NCI-H187 treated with DMSO at 0.1 percent for 48 hours (cell line): ENCODE measurements at places on chromosomes 5 and 9.

- no peak for DNase-seq
Observed at GRCh38 chr5:57517250-57517649, 34.6 kb upstream of the ACTBL2 start.

DNA sequence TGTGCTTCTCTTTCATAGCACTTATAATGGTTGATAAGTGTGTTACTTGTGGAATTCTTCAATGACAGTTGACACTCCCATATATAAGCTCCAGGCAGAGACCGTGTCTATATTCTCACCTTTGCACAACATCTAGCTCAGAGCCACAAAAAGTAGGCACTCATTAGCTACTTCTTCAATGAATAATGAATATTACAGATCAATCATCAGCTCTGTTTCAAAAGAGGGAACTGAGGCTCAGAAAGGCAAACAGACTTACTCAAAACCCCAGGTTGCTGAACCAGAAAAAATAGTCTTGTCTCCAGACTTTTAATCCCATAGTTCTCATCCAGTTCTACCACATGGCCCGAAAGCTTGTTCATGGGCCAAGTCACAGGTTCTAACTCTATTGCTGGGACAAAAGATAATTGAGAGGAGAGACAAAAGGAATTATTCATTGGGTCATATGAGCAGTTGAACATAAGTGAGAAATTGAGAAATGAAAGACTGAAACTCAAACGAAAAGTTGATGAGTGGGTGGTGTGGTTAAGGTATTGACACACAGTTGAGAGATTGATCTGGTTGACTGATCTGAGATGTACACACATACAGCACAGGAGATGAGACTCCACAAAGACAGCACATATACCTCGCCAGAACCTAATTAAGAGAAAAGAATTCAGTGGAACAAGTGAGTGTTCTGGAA, 381.6 kb downstream of the EFNA5 start:
- DNase-seq, result no peak

GRCh38 chr5:124007675-124008398, 495.9 kb downstream of the CSNK1G3 start:
- DNase-seq, result no peak

DNA sequence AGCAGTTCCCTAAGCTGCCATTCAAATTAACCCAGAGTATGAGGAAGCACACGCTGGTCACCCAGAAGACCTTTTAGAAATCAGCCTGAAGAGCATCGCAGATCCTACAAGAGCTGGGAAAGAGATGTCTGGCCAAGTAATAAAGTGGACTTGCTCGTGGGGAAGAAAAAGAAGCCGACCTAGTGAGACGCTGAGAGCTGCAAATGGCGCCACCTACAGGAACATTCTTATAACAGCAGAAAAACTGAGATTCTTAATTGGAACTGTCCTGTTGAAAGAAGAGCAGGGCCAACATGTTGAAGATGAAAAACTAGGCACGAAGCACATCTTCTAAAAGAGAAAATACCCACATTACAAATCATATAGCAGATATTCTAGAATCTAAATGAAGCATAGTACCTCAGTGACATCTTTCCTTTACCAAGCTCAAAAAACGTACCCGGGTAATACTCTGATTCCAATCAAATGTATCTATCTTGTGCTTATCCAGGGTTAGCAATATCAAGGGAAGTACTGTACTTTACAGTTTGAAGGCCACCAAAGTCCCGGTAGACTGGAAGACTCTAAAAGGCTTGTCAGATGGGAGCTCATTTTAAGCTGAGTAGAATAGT, 3.9 kb upstream of the GNAQ start:
- DNase-seq, result peak; percentile 49

GRCh38 chr5:149358294-149358651, 427 bp downstream of the PCYOX1L start:
- no peak for DNase-seq

GRCh38 chr5:109455598-109456096, 45.9 kb upstream of the PJA2 start:
- DNase-seq, result no peak

GRCh38 chr9:136750526-136750925, 2.2 kb upstream of the LCN6 start:
- no peak for DNase-seq

GRCh38 chr9:98549401-98549800, 159.3 kb downstream of the GABBR2 start:
- DNase-seq, result no peak

GRCh38 chr5:156706631-156707030, 143.5 kb upstream of the PPP1R2B start:
- DNase-seq, result no peak

DNA sequence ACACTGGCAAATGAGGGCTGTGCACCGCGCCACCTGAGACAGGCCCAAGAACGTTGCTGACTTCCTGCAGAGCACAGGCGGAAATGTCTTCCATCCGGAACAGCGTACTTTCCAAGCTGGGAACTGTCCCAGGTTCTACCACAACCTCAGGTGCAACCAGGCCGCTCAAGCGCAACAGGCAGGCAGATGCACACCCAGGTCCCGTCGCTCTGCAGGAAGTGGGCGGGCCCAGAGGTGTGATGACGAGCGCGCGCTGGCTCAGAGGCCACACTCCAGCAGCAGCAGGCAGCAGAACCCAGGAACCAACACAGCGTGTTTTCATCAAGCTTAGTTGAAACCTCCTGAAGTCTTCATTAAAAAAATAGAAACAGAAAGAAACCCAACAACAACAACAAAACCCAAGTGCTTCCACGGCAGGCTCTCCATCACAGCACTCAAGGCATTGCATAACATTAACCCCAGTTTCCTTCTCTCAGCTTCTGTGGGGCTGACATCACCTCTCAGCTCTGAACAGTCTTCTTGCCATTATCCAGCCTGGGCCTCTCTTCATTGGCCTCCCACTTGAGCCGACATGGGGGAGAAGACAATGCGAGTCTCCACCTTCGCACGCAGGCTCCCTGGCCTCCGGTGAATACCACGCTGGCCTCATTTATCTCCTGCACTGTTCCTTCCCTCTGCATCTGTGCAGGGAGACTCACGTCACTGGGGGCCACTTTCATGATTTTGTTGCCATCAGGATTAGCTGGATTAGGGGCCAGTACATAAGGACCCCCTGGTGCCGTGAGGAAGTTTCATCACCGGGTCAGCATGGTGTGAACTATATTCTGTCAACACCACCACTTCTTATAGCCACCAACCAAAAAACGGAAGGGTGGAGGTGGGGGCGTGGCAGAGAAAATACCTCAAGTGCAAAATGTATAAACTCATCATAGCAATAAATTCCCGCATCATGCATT, 22.1 kb downstream of the PTCH1 start:
- no peak for DNase-seq

- DNase-seq, result no peak
Observed at GRCh38 chr5:172097356-172097755, 90.7 kb downstream of the STK10 start.

DNA sequence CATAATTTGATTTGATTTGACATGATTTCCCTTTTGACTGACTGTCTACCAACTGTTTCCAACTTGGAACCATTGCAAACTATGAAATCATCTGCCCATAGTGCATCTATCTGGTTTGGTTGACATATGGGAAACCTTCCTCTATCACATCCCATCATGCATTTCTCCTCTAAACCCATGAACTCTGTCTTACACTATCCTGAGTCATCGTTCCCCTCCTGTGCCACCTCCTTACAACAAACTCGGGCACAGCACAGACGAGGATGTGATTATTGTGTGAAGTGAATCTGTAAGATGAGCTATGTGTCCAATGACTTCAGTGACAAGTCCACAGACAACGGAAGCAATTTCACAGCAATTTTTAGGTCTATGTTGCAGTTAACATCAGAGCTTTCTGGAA, 126.1 kb downstream of the NPR3 start:
- no peak for DNase-seq

DNA sequence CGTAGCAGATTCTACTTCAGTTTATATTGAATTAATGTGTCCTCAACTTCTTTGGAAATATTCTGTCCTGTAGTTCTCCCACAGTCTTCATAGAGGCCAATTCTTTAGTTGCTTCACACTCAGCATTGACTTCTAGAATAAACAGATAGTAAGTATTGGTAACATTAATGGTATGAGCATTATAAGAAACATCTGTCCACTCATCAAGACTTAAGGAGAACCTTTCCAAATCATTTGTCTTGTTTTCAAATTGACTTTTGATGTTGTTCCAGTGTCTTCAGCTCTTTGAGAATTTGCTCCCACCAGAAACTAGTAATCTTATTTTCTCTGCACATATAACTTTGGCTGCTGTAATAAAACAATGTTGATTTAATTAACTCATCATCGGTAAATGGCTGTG, 18.3 kb downstream of the RANBP17 start:
- DNase-seq, result no peak

DNA sequence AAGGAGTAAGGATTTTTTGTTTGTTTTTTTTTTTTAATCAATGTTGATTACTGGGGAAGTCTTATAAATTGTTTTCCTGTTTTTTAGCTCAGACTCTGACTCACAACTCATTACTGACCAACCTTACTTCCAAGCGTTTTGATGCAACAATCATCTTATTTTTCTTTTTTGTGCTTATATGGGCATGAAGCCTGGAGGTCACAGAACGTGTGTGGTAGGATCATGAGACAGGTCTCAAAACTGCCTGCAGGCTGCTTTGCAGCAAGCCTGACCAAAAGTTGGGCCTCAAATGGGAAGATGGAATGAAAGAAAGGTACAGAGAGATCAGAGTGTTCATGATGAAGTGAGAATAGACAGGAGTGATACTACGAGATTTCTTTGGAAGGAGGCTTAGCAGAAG, 38.5 kb downstream of the SNCAIP start:
- DNase-seq, result no peak

DNA sequence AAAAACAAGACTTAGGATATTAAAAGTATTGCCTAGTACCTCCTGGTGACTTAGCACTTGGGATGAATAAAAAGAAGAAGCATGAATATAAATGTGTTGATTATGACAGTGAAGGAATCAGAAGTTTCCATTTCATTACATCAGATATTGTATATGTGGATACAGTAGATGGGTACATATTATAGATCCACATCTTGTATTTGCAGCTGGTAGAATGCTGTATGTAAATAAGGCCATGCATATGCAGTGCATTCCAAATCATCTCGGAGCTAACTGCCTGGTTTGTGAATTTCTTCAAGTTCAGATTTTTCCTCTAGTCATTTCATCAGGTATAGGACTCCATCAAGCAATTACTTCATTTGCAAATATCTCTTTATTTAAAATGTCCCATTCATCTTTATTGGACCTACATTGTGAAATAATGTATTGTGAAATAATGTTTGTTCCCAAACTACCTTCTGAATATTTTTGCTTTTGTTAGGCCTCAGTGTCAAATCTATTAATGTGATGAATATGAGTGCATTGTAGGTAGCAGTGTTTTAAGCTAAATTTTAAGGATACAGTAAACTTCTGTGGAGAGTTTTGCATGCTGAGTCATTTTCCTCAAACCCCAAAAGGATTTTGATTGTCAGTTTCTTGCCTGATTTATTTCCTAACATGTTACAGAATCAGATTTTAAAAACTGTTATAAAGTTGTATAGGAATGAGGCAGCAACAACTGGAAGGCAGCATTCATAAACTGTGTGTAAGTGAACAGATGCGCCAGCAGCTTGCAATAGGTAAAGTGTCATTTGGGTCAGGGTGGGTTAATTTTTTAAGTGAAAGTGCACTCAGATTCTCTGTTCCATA, 370.8 kb upstream of the RIOK2 start:
- no peak for DNase-seq

GRCh38 chr9:103397868-103398600, 402.9 kb downstream of the CYLC2 start:
- peak; percentile 0 for DNase-seq

- no peak for DNase-seq
Observed at GRCh38 chr5:62969409-62970120, 390.9 kb downstream of the LRRC70 start.

- no peak for DNase-seq
Observed at GRCh38 chr9:124254261-124254682, 3.5 kb upstream of the NEK6 start.
